ENCODE measurements at places on chromosomes 13 and 19.

DNA sequence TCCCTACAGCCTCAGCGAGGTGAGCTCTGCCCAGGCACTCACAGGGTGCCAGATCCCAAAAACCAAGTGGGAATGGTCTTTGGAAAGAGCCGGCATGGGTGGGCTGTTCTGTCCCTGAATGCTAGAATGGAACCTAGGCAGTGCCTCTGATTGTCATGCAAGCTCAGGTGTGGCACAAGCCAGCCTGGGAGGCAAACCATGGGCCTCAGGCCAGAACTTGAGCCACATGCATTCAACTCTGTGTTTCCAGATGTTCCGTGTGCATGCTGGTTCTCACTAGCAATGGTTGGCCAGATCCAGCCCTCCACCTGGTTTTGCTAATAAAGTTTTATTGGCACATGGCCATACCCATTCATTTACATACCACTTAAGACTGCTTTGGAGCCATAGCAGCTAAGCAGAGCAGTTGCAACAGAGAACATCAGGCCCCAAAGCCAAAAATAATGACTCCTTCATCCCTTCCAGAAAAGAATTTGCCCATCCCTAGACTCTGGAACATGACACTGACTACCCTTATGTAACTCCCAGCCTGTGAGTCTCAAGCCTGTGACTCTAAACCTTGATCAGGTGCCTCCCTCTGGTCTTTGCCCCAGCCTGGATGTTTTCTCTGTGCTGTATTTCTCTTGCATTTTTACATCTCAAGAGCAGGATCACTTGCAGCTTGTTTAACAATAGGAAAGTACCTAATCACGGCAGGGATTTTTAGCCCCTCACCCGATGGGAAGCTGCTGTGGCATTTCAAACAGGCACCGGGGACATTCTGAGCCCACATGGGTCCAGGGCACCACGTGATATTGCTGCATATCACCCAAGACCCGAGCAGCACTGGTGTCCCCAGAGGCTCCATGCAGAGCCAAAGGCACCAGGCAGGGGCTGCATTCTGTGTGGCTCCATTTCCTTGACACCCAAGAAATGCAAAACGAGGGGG is 55.4 kb upstream of the USE1 start:
- no peak for DNase-seq

- no peak for DNase-seq
Observed at GRCh38 chr19:38696729-38697055, 47.6 kb downstream of the CAPN12 start.

GRCh38 chr13:97359181-97360057 is 74.5 kb upstream of the RAP2A start:
- peak; percentile 76 for DNase-seq

- DNase-seq = no peak
Observed at GRCh38 chr19:5964816-5965565, 12.9 kb downstream of the RANBP3 start.

- no peak for DNase-seq
Observed at GRCh38 chr13:79044415-79044814, 361.6 kb downstream of the RBM26 start.

DNA sequence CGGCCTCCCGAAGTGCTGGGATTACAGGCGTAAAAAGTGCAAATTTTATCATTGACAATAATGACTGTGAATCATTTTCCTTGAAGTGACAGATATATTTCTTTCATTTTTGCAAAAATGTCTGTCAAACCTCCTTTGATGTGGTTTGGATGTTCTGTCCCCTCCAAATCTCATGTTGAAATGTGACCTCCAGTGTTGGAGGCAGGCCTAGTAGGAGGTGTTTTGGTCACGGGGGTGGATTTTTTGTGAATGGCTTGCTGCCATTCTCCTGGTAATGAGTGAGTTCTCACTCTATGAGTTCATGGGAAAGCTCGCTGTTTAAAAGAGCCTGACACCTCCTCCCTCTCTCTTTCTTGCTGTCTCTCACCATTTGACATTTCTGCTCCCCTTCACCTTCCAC is 5.5 kb upstream of the SLC1A6 start:
- no peak for DNase-seq

- DNase-seq = no peak
Observed at GRCh38 chr19:5394551-5395505, 54.2 kb upstream of the PTPRS start.

DNA sequence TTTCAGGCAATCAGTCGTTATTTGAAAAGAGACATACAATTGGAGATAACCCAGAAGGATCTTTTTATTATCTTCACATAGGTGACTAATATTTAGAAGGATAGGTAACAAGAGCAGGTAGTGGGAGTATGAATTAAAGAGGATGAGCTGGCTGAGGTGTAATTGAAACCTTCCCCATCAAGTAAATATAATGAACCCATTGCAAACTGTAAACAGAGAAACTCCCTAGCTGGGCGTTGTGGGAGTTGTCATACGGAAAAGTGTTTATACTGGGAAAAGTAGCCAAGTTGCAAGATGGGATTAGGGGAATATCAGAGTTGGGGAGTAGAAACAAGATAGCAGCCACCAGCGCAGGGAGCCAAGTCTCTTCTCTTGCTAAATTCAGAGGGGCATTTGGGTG is 448.4 kb downstream of the COG6 start:
- DNase-seq = no peak

GRCh38 chr13:35500144-35500543 is 23.7 kb upstream of the MAB21L1 start:
- no peak for DNase-seq

DNA sequence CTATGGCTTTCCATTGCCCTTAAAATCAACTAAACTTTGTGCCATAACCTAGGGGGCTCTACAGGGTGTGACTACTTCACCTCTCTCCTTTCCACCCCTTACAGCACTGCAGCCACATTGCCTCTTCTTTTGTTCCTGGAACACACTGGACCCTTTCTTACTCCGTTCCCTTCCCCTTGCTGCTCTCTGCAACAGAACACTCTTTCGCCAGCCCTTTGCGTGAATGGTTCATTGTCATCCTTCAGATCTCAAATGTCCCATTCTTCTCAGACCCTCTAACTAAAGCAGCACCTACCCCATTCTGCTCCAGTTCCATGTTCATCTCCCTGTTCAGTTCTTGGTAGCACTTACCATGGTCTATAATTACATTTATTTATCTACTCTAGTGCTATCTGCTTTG is 208.3 kb downstream of the OXGR1 start:
- DNase-seq = no peak

GRCh38 chr13:99981735-99982035 is at the start of gene ZIC2:
TSS of gene ZIC2 (plus strand) at chr13:99981784. CDS start at chr13:99982065, 281 bp downstream.
- no peak for DNase-seq

GRCh38 chr13:50950849-50951248 is 41.3 kb downstream of the RNASEH2B start:
- DNase-seq = no peak

- no peak for DNase-seq
Observed at GRCh38 chr19:35154525-35155406, at the start of gene FXYD5. TSS of gene FXYD5 (plus strand) at chr19:35154735. CDS start at chr19:35155551, 816 bp downstream.

DNA sequence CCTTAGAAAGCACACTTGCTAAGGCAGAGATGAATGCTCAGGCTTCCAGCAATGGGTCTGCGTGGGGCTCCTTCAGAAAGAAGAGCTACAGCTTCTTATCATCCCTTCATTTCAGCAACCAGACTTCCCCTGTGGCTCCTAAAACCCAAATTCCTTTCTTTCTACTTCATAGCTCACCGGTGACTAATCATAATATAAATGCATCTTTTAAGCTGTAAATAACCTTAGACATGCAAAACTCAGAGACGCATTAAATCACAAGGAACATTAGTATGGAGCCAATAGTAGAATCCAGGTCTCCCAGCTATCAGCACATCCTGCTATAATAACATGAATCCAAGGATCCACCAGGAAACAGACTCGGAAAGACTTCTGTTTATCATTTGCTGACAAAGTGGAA is 375.6 kb downstream of the COG6 start:
- DNase-seq = no peak

DNA sequence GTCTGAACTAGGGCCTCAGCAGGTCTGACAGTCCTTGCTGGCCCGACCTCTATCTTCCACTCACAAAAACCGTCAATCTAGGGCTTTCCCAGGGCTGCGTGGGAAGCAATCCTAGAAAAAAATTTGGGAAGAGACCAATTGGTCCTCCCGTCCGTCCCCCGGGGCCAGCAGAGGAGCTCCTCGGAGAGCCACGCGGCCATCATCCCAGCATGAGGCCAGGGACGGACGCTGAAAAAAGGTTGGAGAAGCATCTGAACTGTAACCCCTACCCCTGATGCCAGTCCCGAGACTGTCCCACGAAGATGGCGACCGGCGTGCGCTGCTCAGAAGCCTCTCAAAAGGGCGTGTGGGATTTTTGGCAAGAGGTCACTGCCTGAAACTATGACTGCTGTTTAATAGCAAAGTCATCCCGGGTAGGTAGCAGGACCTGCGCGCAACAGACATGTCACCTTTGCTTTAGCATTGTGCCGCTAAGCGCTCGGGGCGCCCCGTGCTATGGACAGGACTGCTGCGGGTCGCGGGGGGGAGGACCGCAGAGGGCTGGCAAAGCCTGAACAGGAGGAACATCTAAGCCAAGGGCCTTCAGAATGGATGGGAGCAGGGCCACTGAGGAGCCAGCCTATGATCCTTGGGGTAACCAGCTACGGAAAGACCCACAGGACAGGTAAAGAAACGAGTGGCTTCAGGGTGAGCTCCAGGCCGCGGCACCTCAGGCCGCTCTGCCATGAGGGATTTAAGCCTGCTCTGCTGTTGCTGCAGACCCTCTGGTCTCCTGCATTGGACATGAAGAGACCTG is 10.6 kb downstream of the AKAP8 start:
- no peak for DNase-seq

DNA sequence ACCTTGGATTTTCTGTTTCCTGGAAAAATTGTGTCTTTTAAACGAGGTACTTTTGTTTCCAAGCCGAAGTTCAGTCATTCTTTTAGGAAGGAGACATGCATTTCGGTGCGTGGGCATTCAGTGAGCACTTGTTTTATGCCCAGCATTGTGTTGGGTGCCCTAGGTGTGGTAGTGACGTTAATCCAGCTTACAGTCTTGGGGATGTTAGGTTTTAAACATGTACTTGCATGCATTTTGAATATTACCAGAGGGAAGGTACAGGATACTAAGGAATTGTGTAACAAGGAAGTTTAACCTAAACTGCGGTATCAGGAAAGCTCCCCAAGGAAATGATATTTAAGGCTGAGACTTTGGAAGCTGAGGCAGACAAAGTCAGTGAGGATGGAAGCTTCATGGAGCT is 66.3 kb downstream of the ARHGAP35 start:
- no peak for DNase-seq

DNA sequence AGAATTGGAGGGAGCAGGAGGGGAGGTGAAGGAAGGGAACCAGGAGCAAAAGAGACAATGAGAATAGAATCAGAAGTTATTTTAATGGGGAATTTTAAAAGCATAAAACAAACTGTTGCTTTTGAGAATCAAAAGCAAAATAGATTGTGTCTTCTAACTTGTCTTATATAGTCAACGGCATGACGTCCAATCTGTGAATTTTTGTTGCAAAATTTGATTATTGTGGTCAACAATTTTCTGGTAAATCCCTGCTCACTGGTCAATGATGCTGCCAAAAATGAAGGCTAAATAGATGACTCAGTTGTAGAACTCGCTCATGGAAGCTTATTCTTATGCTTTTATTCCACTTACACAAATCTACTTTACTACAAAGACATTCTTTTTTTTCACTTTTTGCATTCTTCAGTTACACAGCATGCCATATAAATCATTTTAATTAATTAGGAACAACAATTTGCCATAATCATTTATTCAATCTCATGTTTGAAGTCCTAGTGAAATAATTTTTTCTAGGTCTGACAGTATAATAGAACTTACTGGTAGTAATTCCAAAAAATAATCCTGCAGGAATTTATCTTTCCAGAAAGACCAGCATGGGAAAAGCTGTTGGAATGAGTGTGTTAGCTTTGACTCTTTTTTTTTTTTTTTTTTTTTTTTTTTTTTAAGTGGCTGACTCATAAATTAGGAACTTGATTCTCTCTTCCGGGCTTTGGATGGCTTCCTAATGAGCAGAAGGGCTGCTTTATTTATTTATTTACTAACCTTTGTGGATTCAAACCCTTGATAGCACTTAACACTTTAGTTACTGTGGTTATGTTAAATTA is 256.9 kb downstream of the SPRY2 start:
- DNase-seq = peak; percentile 3

DNA sequence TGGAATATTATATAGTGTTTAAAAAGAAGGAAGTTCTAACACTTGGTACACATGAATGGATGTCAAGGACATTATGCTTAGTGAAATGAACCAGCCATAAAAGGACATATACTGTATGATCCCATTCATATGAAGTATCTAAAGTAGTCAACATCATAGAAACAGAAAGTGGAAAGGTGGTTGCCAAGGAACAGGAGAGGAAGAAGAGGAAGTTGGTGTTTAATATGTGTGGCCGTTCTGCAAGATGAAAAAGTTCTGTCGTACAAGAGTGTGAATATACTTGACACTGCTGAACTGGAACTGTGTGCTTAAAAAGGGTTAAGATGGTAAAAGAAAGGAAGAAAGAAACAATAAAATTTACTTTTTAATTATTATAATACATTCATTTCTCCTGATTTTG is 33.1 kb upstream of the C1QTNF9 start:
- no peak for DNase-seq

DNA sequence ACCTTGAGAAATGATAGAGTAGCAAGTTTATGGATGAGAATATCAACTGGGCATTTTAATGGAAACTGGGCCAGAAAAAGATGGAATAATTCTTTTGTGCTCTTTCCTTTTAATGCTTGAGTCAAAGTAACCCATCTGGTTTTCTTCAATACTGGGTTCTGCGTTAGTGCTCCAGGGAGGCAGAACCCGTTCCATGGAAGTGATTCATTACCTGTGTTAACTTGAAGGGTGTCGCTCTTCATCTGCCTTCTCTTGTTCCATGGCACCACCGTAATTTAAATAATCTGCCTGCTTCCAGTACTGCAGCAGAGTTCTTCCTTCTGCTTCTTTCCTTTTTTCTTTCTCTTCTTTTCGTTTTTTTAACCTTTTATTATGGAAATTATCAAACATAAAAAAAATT is 14.7 kb upstream of the USP12 start:
- DNase-seq = no peak

DNA sequence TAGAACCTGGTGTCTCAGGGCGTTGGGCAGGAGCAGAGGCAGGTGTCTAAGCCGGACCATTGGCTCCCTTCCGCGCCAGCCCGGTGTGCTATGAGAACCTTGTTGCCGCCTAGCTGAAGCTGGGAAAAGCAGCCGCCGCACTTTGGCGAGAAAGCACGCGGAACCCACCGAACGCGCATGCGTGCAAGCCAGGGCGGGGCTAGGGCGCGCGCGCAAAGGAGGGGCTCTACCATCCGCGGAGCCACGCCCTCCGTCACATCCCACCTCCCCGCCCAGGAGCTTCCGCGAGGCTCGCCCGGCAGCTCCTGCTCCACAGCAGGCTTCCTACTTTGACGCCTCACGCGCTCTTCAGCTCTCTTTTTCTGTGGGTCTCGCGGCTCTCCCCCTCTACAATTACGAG is 51.3 kb downstream of the WDR87 start:
- no peak for DNase-seq

DNA sequence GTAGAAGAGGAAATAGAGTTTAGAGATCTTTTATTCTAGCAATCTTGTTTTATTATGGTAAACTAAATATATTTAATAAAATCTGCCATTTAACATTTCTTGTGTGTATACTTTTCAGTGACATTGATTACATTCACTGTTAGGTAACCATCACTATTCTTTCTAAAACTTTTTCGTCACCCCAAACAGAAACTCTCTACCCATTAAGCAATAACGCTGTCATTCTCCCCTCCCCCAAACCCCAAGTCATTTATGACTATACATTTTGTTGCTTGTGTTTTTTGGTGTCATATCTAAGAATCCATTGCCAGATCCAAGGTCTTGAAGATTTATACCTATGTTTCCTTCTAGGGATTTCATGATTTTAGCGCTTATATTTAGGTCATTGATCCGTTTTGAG is 10.6 kb downstream of the URI1 start:
- DNase-seq = no peak
